ENCODE measurements at places on chromosomes 1 and 21.

- no peak for DNase-seq
These were observed 4.2 kb downstream of the KISS1 start for GRCh38 chr1:204192046-204192445.

DNA sequence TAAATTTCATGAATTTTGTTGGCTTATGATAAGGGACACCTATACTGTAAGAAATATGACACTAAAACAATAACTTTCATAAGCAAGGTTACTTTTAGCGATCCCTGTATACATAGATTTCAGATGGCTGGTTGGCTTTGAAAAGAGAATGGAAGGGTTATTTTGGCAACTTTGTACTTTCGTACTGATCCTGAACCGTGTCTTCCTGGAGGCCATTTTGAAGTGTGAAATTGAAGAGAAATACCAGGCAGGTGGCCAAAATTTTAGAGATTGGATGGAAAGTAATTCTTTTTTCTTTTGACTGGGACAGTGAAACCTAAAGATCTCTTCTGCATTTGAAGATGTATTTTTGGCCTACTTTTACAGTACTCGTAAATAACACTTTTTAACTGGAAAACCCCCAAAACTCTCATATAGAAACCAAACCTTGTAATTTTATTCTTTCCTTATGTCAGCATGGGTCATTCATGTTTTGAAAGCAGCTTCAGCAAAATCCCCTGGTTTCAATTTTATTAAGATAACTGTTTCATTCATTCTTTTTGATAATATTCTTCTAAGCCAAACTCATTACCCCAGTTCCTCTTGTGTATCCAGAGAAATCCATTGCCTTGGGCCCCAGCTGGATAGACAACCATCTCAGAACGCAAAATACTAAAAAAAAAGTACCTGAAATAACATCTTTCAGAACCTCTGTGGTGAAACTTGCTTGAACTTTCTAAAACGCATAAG is 38.4 kb upstream of the ZNF281 start:
- no peak for DNase-seq

- DNase-seq = no peak
These were observed 107.0 kb downstream of the PDE9A start for GRCh38 chr21:42760361-42760950.

DNA sequence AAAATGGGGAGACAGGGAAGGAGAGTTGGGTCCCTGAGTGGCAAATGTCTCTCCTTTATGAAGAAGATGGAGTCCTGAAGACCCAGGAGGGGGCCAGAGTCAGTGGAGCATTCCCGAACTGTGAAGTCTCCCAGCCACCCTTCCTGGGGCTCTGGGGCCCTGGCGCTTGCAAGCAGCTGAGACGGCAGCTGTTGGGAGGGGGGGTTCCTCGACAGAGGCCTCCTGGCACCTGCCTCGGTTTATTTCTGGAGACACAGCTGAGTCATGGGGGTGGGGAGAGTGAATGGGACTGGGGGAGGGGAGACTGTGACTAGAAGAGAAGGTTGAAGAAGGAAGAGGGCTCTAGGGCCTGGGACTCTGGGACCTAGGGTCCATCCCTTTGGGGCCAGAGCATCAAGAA is 14.0 kb downstream of the NES start:
- DNase-seq = no peak

DNA sequence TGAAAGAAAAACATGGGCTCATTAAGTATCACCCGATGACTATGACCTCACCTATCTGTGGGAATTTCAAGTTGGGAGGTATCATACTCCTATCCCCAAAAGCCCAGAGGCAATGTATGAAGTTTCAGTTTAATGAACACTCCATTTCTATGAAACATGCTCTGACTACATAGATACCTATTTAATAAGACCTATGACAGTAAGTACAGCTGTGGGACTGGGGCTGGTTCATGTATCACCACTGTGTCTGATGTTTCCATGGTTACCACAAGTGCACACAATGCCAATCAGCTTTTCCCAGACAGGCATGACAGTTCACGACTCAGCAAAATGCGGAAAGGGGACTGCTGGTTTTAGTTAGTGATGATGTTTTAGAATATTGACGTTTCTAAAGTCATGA is 167.7 kb downstream of the SIPA1L2 start:
- DNase-seq = no peak

DNA sequence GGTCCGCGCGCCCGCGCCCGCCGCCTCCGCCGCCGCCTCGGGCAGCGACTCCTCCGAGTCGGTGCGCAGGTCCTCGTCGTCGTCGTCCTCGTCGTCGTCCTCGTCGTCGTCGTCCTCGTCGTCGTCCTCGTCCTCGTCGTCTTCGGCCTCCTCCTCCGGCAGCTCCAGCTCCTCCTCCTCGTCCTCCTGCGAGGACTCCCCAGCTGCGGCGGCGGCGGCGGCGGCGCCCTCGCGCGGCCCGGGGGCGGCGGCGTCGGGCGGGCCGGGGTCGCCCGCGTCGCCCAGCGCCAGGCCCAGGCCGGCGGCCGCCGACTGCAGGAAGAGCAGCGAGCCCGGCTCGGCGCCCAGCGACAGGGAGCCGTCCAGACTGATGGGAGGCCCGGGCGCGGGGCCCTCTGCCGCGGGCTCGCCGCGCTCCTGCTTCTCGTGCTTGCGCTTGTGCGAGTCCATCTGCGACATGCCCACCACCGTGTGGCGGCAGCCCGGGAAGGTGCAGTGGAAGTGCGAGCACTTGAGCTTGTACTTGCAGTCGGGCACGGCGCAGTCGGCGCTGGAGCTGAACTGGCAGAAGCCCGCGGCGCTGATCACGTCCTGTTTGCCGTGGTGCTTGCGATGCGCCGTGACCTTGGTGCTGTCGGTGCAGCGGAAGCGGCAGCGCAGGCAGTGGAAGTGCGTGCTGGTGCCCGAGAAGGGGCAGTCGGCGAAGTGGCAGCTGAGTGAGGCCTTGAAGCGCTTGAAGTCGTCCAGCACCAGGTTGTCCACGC is 157.3 kb downstream of the CASZ1 start:
- DNase-seq = no peak

All from AG08395 (cell line).